GF-D8 (cell line): ENCODE measurements at places on chromosomes 16 and 17.

DNA sequence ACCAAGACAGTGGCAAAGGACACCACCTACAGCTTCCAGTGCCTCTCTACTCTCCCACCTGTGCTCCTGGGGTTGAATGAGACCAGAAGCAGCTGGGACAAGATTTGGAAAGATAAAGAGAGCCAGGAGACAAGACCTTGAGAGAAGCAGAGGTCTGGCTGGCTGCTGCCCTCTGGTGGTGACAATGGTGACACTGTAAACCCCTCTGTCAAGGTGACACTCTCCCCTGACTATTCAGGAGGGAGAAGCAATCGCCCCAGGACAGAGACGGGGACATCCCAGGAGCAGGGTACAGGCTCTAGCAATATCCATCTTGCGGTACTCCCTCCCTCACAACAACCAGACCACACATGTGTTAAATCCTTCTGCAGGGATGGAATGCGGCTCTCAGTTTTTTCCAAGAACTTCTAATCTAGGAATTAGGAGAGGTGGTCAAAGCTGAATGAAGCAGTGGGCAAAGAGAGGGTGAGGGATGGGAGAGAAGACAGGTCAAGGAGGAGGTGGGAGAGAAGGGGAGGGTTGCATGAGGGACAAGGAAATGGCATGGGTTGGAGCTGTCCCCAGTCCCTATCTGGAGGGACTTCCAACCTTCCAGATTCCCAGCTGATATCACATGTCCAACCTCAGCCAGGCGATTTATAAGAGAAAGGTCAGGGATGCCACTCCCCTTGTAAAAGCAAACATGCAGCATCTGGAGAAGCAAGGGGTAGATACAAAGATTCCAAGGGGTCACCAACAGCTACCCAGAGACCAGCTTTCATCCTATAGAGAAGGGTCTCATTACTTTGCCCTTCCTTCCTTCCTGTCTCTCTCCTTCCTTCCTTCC lies 2.9 kb downstream of the PHOSPHO1 start:
- DNase-seq: peak; percentile 3

DNA sequence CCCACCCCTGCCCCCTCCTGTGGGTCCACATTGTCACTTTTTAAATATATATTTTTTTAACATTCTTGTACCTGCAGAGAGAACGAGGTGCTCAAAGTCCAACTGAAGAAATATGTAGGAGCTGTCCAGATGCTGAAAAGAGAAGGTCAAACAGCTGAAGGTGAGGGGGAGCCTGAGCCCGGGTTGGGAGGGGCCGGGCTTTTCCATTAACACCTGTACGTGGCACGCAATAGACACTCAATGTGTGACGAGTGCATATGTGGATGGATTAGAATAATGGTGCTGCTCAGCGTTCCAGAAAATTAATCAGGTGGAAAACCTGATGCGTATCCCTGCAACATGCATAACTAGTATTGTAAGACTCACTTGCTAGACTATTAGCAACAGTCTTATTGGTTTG lies 223.0 kb downstream of the SNX29 start:
- no peak for DNase-seq

- DNase-seq: no peak
Measured at GRCh38 chr17:33292201-33292980, 704 bp downstream of the ASIC2 start.

DNA sequence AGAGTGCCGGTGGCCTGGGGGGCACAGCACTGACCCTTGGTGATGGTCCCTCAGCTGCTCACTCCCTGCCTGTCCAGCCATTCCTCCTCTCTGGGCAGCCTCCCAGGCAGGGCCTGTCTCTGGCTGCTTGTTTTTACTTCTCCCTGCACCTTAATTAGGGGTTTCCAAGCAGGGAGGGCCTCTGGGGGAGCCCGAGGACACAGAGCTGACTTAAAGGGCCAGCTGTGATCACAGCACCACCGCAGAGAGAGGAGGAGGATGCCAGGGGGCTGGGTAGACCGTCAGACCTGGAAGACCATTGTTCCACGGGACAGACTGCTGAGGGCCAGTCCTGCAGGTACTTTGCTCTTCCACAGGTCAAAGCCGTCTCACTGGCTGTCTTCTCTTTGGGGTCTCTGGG lies 1.2 kb upstream of the DPH1 start:
- DNase-seq: no peak

DNA sequence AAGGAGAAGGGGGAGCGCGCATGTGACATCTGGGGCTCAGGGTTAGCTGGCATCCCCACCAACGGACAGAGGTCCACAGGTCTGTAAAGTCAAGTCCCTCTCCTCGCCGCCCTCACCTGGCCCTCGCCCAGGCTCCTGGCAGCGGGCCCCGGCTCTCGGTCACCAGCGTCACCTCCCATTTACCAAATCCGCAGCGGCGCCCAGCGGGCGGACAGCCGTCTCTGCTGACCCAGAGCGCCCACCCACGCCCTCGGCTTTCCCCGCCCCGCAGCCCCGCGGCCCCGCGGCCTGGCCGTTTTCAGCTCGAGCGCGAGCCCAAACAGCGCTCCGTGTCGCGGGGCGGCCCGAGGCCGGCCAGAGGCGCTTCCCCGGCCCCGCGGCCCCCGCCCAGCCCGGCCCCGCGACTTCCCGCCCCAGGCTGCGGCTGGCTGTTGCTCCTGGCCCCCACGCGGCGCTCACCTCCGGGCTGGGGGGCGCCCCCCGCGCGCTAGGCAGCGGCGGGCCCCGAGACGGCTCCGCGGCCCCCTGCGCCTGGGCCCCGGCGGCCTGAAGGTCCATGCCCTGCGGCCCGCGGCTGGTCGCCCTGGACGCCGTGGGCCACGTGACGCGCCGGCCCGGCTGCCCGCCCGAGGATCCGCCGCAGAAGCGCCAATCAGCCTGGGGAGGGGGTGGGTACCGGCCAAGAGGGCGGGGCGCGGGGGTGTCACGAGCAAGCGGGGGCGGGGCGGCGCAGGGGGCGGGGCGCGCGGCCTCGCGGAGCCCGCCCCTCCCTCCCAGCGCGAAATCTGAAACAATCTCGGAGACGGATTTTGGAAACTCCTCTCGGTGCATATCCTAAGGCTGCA lies at the start of gene COPRS:
Gene COPRS (minus strand): TSS at position 603 of the 845 bp plus-strand sequence. CDS start 45 bp downstream, at position 558.
- peak; percentile 3 for DNase-seq

DNA sequence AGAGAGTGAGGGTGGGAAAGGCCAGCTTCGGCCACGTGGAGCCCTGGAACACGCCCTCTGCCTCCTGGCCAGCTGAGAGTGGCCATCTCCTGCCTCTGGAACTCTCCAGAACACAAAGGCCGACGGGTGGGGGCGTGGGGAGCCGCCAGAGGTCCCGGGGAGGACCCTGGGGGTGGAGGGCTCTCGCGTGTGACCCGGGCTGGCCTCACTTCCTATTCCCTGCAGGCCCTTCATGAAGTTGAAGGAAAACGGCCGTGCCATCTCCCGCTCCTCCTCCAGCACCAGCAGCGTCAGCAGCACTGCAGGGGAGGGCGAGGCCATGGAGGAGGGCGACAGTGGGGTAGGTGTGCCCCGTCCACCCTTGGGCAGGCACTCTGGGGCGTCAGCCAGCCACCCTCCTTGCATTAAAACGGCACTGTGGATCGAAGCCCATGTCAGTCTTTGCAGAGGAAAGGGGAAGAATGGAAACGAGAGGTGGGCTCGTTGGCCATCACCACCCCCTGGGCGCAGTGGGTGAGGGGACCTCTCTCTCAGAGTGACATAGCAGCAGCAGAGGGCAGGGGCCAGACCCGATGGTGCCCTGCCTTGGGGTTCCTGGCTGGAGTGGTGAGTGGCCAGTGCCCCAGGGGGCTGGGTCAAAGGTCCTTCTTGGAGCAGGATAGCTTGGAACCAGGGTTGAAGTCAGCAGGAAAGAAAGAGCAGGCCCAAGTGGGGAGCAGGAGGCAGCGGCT lies 37.1 kb downstream of the OR1D5 start:
- no peak for DNase-seq

GRCh38 chr16:2977440-2977839 lies 2.8 kb downstream of the PKMYT1 start:
- no peak for DNase-seq

DNA sequence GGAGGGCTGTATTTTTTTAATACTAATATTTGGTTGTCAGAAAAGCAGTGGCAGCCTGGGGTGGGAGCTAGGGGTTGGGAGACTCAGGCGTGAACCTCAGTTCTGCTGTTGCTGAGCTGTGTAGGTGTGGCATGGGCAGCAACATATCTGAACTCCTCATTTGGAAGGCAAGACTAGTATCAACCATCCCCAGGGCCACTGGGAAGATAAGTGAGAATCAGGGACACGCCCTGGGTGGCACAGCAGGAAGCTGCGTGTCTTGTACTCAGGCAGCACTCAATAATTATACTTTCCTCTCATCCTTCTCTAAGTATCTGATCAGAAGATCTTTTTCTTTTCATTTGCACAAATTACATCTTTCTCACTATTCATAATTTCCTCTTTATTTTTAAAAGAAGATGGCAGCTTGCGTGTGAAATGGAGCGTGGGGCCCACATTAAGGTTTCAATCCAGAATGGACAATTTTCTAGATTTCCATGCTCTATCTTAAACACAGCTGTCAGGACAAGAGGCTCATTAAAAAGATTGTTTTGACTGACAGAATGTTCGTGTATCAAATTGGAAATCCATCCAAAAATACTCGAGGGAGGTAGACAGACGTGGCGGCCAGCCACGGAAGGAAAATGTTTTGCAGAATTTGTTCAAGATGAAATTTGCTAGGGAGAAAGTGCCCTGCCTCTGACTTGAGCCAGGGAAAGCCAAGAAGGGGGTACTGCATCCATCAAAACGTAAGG lies 121.1 kb downstream of the CPPED1 start:
- no peak for DNase-seq

DNA sequence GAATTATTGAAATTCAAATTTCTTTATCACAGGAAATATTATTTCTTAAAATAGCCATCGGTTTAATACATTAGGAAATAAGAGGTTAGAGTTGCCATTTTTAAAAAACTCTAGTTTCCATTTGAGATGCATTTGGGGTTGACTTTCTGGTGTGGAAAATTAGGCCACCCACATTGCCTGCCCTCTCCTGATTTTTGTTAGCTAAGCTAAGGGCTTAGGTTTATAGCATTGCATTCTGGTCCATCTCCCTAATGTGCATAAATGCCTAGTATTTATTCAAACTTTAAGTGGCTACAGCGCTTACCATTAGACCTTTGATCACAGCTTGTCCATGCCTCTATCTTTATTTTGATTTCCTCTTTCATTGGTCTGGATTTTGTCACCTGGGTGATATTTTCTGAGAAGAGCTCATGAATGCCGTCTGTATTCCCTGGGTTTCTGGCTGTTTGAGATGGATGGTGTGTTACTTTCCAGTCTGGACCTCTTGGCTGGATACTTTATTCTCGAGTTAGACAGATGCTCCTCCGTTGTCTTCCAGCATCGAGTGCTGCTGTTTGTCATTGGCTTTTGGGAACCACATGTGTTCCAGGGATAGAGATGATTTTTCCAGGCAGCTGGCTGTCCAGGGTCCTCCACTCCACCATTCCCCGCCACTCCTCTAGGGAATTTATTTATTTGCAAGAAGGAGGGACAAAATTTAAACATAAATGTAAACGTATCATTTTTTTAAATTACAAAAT lies 120.3 kb downstream of the KATNIP start:
- no peak for DNase-seq

GRCh38 chr17:31390748-31391495 lies 553 bp upstream of the RAB11FIP4 start:
- DNase-seq: no peak

DNA sequence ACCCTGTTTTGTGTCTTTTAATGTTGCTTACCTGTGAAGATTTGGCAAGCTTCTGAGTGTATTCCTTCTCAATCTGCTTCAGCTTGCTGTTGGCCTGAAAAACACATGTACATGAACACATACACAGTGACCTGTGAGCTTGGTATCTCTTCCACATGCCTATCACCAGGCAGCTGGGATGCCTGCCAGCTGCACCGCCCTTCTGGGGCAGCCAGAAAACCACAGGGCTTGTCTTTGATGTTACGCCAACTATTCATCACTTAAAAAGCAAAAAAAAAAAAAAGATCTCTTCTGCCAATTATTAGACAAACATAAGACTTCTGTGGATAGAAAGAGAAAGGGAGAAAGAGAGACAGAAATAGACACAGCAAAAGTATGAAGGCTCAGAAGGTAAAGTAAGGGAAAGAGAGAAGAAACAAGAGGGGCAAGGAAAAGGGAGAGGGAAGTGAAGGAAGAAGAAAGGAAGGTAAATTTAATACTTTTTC lies 189.2 kb upstream of the AXIN2 start:
- DNase-seq: no peak

GRCh38 chr17:4566785-4567184 lies 6.4 kb upstream of the GGT6 start:
- DNase-seq: no peak

GRCh38 chr16:67833030-67833414 lies 9.1 kb upstream of the THAP11 start:
- no peak for DNase-seq
